Neuronal stem cell (in vitro differentiated cells): ENCODE measurements at places on chromosomes 7 and 10.

DNA sequence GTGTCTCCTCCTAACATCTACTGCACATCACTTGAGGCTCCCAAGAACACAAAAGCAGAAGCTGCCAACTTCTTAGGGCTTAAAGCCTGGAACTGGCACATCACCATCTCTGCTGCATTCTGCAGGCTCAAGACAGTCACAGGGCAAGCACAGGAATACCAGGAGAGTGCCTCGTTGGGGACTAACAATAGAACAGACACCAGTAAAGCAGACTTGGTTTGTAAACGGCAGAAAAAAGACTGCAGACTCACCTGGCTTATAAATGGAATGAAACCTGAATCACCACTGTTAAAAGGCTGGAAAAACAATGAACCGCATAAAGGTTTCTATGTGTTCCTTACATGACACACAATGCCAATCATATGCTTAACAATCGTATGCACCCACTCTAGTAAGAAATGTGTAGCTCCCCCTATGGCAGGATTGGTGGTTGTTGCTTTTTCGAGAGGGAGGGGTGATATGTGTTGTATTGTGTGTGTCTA is 12.8 kb downstream of the RHEB start:
- no peak for DNase-seq

- DNase-seq = no peak
Measured at GRCh38 chr10:24618401-24618800, 105.3 kb downstream of the ARHGAP21 start.

DNA sequence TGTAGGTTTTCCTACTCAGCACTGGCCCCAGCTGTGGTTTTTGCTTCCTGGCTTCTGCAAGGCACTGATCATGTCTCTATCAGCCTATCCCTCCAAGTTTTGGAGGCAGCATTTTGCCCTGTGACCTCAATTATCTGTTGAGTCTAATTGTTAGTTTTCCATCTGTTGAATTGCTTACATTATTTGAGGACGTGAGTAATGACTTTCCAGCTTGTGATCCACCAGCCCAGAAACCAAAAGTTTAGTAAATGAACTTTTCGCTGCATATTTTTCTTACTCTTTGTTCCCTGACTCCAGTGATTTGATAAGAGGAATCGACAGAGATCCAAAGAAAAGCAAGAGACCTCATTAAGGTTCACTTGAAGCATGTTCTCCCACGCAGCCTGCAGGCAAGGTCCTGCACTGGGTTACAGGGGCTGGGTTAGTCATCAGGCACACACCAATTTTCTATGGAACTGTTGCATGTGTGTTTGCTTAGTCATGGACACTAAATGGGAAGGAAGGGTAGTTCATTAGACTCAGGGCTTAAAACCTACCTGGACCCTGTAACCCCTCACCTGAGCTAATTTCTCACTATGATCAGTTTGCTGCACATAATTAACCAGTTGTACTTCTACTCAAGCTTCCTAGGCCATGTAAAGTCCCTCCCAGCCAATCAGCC is 57.2 kb downstream of the AKR1E2 start:
- no peak for DNase-seq

DNA sequence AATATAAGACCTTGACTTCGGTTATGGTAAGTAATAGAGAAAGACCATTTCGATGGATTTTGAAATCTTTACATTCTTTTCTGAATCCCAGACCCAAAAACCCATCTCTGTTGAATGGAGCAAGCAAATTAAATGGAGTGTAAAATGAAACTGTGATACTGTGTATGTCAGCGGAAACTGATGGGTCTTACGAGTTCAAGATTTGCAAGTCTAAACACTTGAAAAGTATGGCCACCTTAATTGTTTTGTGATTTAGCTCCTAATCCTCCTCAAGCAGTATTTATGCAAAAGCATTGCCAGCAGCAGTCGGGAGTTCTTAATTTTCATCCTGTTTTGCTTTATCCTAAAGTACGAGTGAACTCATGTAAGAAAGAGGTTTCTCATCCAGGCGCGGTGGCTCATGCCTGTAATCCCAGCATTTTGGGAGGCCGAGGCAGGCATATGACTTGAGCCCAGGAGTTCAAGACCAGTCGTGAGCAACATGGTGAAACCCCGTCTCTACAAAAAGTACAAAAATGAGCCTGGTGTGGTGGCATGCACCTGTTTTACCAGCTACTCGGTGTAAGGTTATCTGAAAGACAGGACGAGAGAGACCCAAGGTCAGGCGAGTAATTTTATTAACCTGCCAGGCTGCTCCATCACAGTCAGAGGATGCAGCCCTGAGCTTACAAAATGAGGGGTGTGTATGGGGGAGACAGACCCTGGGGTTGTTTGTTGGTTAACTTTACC is 5.8 kb upstream of the DHTKD1 start:
- no peak for DNase-seq

DNA sequence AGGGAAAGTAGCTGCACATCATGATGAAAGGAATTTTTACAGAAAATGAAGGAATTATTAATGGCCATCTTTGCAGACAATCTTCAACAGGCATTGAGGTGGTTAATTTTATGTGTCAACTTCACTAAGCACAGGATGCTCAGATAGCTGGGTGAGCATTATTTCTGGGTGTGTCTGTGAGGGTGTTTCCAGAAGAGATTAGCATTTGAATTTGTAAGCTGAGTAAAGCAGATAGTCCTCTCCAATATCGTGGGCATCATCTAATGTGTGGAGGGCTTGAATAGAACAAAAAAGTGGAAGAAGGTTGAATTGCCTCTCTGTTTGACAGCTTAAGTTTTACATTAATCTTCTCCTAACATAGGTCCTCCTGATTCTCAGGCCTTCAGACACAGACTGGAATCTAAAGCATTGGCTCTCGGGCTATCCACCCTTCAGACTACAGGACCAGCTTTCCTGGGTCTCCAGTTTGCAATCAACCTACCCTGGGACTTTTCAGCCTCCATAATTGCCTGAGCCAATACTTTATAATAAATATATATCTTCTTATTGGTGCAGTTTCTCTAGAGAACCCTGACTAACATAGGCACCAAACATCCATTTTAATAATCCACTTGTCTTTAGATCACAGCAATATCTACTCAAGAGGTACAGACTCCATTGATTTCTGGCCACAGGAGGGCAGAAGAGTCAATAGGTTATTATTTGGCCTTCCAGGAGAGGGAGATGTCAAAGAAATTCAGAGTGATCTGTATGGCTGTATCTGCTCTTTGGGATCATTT is 10.5 kb upstream of the CRPPA start:
- no peak for DNase-seq

DNA sequence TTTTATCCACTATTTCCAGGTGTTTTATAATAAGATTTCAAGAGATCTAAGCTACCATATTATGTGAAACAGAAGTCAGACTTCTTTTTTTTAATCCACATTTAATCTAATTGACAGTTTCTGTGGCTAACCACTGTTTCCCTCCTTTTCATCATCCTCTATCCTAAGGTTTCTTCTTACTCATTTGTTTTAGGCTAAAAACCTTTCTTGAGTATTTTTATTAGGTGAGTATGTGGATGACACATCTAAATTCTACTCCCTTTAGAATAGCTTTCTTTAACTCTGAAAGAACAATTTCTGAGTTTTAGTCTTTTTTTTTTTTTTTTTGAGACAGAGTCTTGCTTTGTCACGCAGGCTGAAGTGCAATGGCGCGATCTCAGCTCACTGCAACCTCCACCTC is 62.7 kb downstream of the NPY start:
- DNase-seq = no peak

- DNase-seq = no peak
Measured at GRCh38 chr7:24922099-24922773, 57.7 kb downstream of the OSBPL3 start.

- DNase-seq = no peak
Measured at GRCh38 chr7:31948029-31948428, 122.2 kb downstream of the PDE1C start.

DNA sequence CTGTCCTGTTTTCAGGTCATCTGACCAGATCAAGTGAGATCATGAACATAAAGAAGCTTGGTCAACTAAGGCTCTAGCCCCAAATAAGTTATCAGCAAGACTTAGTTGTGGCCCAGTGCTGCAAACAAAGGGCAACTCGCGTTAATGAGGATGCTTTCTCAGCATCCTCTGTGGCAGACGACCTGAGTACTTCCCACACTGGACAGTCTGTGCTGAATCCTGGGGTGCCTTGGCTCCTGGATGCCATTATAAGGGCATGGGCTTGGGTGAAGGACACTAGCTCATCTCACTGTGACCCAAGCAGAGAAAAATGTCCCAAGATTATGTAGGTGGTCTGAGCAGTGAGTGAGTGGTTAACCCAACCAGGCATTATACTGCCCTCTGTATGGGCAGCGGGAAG is 13.9 kb downstream of the CPA5 start:
- no peak for DNase-seq
